ENCODE measurements at places on chromosomes 4 and X.

- no peak for DNase-seq
Measured at GRCh38 chrX:141468940-141469339, 115.6 kb downstream of the SPANXA1 start.

DNA sequence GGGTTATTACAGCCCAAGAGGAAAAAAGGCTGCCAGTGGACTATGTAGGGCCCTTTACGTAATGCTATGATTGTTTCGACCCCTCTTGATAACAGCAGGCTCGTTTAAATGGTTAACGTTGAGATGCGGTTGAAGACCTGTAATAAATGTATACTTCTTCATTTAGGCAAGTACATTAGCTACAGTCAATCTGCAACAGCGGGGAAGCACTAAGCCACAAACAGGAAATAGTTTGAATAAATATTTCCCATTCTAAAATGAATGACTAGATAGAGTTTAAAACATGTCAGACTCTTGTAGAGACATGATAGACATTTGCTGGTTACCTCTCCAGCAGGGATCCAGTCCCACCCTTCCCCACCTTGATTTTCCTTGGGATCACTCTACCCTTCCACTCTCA lies 38.1 kb upstream of the STIM2 start:
- DNase-seq, result no peak

DNA sequence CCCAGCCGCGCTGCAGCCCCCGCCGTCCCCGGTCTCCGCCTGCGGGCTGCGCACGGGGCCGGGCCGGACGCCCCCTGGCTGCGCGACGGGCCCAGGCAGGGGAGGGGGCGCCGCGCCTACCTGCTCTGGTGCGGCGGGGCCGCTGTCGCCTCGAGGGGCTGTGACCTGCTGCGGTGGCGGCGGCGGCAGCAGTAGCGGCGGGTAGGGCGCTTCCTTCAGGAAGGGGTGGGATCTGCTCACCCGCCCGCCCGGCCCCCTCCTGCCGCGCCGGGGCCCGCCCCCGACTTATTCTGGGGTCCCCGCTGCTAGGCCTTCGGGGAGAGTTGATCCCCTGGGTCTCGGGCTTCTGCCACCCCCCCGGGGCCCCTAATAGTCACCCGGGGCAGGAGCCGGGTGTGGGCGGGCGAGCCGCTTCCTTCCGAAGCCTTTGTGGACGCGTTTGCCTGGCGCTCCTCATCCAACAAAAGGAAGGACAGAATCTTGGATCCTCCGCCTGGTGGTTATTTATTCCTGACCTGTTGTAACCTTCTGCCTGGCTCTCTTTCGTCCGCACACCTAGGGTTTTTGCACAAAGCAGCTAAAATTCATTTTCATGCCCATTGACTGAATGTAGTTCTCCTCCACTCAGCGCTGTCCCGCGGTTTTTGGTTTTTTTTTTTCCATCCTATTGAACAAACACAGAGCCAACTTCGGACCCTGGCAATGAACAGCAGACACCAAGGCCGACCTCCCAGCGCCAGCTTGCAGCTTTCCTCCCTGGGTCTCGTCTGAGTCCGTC lies at the start of gene TMEM150C:
Gene TMEM150C, minus strand, starts transcription at position 203 of the 778 bp plus-strand sequence. CDS start 57,331 bp downstream, outside the sequence.
- DNase-seq, result no peak

DNA sequence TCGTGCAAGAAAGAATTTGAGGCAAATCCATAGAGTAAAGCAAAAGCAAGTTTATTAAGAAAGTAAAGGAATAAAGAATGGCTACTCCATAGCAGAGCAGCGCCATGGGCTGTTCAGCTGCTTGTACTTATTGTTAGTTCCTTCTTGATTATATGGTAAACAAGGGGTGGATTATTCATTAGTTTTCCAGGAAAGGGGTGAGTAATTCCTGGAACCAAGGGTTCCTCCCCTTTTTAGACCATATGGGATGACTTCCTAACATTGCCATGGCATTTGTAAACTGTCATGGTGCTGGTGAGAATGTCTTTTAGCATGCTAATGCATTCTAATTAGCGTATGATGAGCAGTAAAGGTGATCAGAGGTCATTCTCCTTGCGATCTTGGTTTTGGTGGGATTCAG lies 23.5 kb upstream of the CEP135 start:
- DNase-seq, result no peak

- no peak for DNase-seq
Measured at GRCh38 chr4:10981096-10981495, 296.5 kb upstream of the CLNK start.

DNA sequence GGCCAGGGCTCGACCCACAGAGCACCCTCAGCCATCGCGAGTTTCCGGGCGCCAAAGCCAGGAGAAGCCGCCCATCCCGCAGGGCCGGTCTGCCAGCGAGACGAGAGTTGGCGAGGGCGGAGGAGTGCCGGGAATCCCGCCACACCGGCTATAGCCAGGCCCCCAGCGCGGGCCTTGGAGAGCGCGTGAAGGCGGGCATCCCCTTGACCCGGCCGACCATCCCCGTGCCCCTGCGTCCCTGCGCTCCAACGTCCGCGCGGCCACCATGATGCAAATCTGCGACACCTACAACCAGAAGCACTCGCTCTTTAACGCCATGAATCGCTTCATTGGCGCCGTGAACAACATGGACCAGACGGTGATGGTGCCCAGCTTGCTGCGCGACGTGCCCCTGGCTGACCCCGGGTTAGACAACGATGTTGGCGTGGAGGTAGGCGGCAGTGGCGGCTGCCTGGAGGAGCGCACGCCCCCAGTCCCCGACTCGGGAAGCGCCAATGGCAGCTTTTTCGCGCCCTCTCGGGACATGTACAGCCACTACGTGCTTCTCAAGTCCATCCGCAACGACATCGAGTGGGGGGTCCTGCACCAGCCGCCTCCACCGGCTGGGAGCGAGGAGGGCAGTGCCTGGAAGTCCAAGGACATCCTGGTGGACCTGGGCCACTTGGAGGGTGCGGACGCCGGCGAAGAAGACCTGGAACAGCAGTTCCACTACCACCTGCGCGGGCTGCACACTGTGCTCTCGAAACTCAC lies 3.6 kb downstream of the MID1IP1 start:
- DNase-seq, result no peak

DNA sequence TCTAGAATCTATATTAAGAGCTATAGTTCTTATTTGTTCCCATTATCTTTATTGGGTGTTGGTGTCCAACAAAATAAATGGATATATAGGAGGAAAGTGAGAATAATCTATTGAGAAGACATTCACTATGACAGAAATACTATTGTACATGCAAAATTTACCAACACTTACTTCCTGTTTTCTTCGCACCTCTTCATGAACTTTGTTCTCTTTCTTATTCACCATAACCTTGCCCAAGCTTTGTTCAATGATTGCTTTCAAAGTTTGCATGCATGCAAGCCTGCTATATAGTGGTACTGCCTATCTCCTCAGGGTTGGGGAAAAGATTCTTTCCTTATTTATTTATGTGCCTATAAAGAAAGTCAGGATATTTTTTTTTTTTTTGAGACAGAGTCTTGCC lies 176.4 kb upstream of the JADE1 start:
- no peak for DNase-seq

All from NCI-H446 (cell line).